ENCODE measurements at places on chromosomes 4 and X.

DNA sequence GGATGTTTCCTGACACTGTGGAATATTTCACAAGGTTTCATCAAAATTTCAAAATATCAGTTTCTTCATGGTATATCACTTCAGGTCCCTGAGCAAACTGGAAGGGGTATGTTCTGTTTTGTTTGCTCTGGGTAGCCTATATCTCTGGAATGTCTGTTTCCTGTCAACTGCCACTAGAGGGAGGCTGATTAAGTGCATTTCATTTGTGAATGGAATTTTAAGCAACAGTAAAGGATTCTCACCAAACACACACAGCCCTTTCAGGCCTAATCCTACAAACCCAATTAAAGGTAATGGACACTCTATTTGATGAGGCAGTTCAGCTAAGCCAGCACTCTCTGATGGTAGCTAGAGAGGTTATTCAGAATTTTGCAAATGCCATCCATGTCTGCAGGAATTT is 307.1 kb downstream of the TEX13A start:
- DNase-seq = peak; percentile 3

DNA sequence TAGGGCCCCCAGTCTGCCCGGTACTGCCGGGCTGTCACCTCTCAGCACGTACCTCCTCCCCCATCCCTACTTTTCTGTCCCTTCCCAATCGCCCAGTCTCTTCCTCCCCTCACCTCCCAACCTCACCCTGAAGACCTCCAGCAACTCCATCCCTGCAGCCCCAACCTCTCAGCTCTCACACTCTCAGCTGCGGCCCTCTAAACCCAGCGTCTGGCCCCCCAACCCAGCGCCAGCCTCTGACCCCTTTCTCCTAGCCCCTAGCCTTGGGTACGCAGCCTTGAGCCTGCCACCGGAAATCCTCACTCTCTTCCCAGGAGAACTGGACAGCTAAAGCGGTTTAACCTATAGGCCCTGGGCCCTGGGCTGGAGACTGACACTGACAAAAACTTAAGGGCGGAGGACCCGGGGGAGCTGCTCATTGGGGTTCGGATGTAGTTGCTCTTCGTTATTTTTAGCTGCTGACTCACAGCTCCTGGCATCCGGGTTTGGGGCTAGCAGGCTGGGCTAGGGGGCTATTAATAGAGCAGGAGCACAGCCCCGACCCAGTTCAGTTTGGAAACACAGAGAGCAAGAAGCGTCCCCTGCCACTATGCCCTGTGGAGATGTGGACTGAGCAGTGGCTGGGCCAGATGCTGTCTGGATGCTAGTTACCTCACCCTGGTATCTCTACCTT is 9.6 kb upstream of the DLG3 start:
- no peak for DNase-seq

- peak; percentile 20 for DNase-seq
These were observed 441 bp downstream of the SLC9B2 start for GRCh38 chr4:103075894-103076746.

GRCh38 chr4:147510962-147511668 is 30.2 kb downstream of the EDNRA start:
- DNase-seq = no peak

GRCh38 chrX:44401151-44401550 is 57.7 kb upstream of the EFHC2 start:
- no peak for DNase-seq

DNA sequence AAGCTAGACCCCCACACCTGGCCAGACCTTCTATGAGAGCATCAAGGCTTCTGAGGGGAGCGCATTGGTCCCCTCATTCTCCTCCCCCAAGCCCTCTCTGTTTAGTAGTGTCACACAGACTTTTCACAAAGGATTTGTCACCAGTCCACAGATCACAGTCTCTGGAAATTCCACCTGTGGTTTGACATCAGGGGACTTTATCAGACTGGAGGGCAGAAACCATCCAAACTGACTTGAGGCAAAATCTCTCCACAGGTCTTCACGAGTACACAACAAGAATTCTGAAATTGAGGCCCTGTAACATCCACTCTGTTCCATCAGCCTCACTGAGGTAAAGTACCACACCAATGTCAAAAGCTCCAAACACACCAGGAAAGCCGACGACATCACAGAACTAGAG is 112.5 kb downstream of the SH3KBP1 start:
- no peak for DNase-seq

DNA sequence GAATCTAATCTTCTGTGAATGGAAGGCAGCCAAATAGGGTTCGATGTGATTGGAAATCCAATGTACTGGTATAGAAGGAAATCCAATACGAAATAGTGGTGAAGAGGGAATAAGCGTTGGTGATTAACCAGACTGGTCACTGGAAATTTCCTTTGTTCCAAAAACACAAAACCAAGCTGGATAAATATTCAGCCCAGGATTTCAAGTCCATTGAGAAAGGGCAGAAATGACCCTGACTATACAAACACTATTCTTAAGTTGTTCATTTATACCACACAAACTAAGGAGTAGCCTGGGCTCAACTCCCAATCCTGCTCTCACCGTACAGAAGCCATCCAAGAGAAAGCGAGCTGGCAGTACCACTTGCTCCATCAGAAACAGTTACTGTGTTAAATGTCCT is 32.2 kb downstream of the PCDH19 start:
- no peak for DNase-seq

GRCh38 chr4:180380733-180381132 is 1862.5 kb upstream of the TENM3 start:
- DNase-seq = no peak

DNA sequence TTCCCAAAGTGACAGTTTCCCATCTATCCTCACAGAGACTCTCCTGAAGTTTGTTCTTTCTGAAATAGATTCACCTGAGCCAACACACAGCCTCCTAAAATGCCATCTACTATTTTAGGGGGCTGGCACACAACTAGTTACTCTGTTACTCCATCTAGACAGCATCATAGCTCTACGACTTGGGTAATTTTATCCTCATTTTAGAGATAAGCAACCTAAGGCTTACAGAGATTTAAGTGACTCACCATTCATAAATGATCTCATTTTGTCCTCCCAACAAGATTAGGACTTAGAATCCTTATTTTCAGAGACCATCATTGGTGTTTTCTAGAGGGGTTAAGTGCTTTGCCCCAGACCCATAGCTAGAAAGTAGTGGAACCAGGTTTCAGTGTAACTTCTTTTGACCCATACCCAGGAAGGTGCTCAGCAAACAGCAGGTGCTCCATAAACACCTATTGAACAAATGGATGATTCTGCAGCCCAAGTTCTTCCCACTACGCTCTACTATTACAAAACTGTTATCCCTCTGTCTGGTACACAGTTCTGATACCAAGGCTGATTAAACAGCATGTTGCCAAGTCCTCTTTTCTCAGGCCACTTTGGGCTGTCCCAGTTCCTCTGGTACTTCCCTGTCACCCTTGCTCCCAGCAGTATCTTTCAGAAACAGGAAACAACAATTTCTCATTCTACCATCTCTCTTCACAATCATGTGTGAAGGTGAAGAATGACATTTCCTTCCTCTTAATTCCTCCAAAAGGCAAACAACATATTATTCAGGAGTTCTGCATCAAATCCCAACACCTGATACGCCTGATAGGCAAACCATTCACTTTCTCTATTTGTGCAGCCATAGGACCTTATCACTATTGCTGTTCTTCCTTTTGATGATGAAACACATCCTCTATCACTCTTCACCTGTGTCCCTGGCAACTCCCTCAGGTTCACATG is 304.7 kb upstream of the TAPT1 start:
- DNase-seq = no peak

DNA sequence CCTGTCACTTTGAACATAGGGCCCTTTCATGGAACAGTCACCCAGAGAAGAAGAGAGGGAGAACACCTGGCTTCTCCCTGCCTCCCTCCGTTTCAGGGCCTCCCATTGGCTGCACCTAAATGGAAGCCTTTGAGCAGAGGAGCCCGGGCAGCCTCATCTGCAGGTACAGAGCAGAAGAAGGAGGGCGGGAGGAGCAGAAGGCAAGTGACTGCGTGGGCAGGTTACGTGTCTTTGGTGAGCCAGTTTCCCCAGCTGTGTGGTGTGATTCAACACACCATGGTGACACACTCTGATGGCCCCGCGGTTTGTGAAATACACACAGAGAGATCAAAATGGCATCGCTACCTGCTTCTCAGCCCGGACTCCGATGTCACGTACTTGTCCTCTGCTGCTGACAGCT is 431 bp downstream of the C4orf50 start:
- DNase-seq = no peak

GRCh38 chrX:132532913-132533312 is 44.1 kb upstream of the MBNL3 start:
- no peak for DNase-seq

DNA sequence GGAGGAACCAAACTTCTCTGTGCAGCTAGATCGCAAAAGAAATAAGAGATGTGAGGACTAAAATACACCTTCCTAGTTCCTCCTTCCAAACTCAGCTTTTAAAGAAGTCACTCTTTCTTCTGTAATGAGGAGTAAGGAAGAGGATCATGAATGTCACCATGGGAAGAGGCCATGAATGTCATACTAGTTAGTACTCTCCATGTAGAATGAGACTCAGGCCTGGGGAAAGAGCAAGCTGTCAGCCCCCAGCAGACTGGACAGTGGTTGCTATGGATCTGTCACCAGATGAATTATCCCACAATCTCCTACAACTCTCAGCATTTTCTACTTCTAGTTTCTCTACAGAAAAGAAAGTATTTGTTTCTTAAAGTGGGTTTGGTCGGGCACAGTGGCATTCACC is 57.1 kb upstream of the PRDM8 start:
- DNase-seq = no peak

DNA sequence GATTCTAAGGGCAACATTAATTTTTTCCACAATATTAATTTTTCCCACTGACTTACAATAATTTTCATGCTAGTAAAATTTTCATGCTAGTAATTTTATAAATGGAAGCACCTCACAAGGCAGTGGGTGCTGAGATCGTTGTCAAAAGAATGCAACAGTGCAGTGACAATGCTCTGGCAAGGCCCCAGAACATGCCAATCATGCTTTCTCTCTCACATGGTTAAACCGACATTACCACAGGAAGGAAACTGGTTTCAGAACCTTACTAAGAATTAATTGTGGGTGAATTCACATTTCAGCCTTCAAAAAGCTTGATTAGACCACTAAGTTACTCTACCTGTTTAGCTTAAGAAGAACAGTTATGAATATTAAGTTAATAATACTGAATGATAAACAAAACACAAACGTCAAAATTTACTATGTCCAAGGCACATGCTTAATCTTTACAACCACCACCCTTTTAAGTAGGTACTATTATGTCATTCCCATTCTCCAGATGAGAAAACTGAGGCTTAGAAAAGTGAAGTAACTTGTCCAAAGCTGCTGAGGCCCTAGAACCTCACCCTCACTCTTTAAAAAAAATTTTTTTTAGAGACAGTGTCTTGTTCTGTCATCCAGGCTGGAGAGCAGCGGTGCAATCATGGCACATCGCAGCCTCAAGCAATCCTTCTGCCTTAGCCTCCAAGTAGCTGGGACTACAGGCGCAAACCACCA is 10.0 kb upstream of the OPHN1 start:
- DNase-seq = no peak

DNA sequence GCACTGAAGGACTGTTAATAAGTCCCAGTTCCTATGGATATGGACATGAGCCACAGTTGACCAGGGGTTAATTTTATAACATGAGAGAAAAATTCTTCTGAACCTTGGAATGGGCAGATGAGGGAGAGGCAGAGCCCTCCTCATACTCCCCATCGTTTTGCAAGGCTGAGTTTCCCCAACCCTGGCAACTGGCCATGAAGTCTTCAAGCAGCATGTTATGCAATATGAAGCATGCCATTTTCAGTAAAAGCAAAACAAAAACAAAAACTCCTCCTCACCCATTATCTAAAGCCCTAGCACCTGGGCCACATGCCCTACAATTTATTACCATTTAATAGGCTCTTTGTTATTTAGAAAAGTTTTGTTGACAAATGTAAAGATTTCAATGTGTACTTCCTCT is 64.5 kb downstream of the GPC4 start:
- peak; percentile 56 for DNase-seq

GRCh38 chr4:145930592-145930991 is 8.0 kb downstream of the ZNF827 start:
- no peak for DNase-seq

DNA sequence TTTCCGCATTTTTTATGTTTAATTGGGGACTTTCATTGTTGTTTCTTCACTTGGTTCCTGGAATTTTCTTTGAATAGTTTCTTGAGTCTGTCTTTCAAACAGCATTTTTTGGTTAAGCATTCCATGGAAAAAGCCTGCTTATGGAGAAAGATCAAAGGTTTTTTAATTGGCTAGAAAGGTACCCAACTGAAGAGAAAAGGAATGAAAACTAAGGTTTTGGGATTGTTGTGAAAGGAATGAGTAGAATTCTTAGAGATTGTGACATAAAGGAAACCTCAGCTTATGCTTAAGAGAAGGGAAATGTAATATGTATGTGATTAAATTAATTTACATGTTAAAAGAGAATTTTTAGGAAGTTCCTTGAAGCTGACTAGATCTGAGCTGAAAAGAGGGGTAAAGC is 82.8 kb downstream of the CCKAR start:
- DNase-seq = no peak

DNA sequence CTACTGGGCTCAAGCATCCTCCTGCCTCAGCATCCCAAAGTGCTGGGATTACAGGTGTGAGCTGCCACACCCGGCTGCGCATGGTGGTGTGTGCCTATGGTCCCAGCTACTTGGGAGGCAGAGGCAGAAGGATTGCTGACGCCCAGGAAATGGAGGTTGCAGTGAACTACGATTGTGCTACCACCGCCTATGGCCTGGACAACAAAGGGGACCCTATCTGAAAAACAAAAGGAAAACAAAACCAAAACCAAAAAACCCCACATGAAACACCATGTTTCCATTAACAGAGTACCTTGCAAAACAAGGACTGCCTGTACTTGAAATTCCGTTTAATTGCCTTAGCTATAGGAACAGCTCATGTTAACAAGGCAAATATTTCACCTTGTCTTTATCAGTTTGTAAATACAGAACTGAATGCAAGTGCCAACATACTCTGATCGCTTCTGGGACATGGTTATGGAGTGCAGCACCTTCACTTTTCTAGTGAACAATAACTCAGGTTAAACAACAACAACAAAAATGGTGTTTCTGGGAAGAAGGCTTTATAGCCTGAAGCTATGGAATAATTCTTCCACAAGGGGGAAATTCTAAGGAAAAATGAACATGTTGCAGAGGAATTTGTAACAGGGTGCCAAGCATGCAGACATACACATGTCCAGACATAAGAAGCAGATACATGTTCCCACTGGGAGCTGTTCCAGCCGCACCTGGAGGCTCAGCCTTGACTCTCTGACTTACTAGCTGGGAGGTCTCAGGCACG is 73.2 kb upstream of the STS start:
- DNase-seq = no peak

DNA sequence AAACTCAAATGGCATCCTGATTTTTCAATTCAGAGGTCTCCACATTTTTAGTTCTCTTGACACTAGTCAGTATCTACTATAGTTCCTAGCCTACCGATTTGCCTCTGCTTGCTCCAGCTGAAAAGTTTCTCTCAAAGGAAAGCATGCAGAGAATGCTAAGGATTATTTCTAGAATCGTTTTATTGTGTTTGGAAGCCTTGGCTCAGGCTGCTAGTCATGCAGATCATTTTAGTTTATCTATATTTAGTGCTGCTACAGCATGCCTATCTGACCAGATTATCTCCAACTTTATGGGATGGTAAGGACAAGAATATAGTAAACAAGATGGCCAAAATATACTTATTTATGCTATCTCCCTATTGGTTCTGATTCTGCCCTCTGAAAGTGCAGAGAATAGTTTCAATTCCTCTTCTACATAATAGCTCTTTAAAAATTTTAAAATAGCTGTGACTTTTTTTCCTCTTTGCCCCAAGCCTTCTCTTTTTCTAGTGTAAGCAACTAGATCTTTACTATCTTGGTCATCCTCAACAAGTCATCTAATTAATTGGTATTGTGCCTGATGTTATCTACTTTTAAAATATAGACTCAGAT is 15.7 kb upstream of the DRP2 start:
- DNase-seq = no peak

GRCh38 chrX:99705701-99706100 is 704.4 kb downstream of the PCDH19 start:
- DNase-seq = no peak
